Activated CD4-positive, CD25-positive, alpha-beta regulatory T cell (primary cell): ENCODE measurements at places on chromosomes 11 and 22.

DNA sequence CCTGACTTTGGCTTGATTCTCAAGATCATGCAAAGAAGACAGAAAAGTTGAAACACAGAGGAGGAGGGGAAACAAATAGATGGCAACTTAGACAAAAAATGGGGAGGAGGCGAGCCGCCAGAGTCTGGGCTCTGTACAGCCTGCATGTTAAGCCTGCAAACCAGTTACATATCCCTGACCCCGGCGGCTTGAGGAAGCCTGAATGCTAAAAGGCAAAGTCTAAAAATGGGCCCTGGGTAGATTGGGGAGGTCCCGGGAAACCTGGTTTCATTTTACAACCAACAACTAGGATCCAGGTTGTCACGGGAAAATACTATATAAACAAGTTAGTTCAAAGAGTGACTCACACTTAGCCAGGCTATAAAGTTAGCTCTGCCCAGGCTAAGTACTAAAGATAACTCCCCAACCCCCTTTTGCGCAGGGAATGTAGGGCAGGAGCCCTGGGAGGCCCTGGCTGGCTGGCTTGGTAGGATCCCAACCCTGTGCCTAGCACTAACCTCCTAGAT, 18.8 kb upstream of the ZBTB16 start:
- DNase-seq: no peak

GRCh38 chr11:44446996-44447771, 118.3 kb upstream of the CD82 start:
- no peak for DNase-seq

GRCh38 chr22:24117942-24118341, 63.3 kb upstream of the SUSD2 start:
- DNase-seq: no peak

GRCh38 chr11:12771875-12772274, 97.7 kb downstream of the TEAD1 start:
- no peak for DNase-seq

- DNase-seq: no peak
Observed at GRCh38 chr11:132595711-132596134, 936.6 kb downstream of the OPCML start.

DNA sequence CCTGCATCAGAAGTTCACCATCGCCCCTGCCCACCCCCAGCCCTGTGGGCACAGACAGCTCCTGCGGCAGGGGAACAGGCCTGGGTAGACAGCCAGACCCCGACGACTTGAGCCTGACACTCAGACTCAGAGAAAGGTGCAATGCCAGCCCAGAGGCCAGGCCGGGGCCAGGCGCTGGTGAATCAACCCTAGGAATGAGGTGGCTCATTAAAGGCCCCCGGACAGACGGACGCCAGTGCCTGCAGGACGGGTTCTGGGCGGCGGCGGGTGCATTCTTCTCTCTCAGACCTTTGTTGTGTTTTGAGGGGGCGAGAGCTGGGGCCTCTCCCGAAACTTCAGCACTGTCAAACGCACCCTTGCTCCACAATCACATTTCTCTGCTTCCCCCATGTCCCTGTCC, 5.6 kb downstream of the OVOL1 start:
- no peak for DNase-seq

DNA sequence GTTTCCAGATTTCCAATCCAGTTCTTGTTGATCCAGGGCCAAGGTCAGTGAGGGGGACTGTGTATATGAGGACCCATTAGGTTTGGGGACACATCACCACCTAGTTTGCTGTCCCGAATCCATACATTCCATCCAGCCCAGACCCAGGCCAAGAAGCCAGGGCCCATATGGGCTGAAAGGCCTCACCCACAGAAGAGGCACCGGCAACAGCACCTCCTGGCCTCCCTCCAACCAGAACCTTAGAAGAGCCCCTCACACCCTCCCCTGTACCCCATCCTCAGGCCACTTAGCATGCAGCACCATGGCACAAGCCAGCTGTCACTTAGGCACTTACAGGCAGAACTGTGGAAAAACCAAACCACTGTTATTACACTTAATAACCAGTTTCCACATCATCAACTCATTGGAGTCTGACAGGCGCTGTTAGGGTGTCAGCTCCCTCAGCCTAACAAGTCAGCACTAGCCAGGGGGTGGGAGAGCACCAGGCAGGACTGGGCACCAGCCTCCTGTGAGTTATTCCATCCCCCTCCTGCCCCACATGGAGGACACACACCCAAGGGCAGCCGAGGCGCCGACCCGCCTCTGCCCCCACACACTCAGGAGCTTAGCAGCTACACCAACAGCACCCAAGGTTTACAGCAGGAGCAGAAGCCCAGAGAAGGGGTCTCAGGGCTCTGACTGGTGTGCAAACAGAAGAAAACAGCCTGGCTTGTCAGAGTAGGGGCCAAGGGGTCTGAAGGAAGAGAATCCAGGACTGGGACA, 132.0 kb downstream of the BUD13 start:
- no peak for DNase-seq

DNA sequence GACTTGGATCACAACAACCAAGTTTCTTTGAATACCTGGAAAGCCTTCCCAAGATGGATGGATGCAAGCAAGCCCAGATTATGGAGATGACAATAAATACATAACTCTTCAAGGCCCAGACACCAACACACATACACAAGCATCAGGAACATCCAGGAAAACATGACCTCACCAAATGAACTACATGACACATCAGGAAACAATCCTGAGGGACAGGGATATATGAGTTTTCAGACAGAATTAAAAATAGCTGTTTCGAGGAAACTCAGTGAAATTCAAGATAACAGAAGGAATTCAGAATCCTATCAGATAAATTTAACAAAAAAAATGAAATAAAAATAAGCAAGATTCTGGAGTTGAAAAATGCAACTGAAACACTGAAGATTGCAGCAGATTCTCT, 659.4 kb downstream of the METTL15 start:
- DNase-seq: no peak

DNA sequence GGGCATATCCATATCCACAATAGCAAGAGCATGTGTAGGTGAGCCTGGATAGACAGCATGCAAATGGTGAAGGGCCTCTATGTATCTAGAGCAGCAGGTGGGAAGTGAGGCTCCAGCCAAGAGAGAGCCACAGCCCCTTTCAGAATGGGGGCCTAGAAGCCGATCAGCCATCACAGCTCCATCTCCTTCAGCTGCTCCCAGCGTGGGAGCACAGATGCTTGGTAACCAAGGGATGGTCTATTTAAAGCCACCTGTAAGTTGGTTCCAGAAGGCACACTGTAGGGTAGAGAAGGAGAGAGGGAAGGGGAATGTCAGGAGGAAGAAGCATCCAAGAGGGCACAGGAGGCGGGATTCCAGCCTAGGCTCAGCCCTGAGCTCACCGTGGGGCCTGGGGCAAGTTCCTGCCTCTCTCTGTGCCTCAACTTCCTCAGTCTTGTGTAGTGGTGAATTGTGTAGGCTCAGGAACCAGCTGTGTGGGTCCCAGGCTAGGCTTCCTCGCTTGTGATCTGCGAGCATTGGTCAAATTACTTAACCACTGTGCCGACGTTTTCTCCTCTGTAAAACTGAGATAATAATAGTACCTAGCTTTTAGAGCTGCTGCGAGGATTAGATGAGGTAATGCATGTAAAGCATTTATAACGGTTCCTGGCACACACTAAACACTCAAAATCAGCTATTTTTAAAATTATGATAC, 122.9 kb upstream of the NAV2 start:
- no peak for DNase-seq

- DNase-seq: no peak
Observed at GRCh38 chr22:17780741-17781318, 6.6 kb upstream of the BID start.

DNA sequence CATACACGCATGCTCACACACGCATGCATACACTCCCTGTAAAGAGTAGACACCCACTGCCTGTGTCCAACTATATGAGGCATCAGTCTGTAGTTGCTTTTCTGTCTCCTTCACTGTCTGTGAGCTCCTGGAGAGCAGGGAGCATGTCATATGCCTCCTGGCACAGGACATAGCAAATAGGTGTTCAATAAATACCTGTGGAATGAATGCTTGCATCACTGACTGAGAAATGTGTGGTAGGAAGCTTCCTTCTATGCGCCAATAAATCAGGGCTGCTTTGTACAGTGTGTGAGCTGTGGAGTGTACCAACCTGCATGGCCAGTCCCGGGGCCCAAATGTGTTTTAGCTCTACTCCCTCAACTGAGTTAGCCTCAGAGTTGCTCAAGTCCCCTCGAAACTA, 37.2 kb upstream of the NAV2 start:
- DNase-seq: no peak

DNA sequence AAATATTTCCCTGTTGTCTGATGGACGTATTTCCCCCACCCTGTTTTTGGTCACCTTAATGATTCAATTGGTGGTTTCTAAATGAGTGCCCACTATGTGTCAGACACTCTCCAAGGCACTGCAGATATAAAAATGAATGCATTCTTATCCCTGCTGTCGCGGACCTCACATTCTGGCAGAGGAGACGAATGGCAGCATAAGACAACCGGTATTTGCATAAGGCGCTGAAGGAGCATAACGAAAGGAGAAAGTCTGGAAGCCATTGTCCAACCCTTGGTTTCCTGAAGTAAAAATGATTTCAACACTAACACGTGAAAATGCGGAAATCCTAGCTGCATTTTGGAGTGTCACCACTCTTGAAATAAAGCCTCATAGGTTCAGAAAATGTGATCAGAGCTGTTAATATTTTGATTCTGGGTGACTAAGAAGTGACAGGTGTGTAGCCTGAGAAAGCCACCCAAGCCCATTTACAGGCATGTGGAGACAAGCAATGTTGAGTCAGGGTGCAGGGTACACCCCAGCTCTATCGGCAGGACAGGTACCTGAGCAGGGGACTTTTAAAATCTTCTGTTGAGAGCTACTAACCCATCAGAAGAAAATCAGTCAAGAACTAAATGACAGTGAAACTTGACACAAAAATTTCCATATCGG, 10.1 kb upstream of the GAB2 start:
- DNase-seq: no peak

- DNase-seq: no peak
Observed at GRCh38 chr11:27618281-27618915, 81.9 kb downstream of the BDNF start.

GRCh38 chr22:49255741-49256318, 571.8 kb downstream of the BRD1 start:
- no peak for DNase-seq

GRCh38 chr22:17976121-17976520, 48.2 kb downstream of the MICAL3 start:
- DNase-seq: no peak

- no peak for DNase-seq
Observed at GRCh38 chr11:120432056-120433018, 79.2 kb upstream of the GRIK4 start.

- DNase-seq: no peak
Observed at GRCh38 chr11:3825473-3826154, 15.1 kb downstream of the RHOG start.

DNA sequence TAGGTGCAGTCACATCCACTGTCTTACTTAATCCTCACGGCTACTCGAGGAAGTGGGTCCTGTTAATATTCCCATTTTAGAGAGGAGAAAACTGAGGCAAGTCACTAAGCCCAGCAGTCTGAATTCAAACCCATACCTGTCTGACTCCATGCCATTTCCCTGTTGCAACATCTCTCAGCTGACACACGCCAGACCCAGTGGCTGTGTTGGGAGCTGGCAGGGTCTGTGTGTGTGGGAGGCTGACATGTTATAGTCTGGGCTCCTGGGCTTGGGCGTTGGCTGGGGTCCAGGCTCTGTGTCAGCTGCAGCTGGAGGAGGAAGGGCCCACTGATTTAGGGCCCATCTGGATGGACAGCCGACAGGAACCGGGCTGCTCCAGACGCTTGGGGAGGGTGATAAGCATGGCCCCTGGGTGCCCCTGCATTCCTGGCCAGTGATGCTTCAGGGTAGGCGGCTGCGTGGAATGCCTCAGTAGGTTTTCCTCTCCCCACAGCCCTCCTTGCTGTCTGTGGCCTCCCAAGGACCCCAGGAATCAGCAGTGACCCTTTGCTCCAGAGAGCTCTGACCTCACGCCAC, 562.5 kb downstream of the MN1 start:
- no peak for DNase-seq

DNA sequence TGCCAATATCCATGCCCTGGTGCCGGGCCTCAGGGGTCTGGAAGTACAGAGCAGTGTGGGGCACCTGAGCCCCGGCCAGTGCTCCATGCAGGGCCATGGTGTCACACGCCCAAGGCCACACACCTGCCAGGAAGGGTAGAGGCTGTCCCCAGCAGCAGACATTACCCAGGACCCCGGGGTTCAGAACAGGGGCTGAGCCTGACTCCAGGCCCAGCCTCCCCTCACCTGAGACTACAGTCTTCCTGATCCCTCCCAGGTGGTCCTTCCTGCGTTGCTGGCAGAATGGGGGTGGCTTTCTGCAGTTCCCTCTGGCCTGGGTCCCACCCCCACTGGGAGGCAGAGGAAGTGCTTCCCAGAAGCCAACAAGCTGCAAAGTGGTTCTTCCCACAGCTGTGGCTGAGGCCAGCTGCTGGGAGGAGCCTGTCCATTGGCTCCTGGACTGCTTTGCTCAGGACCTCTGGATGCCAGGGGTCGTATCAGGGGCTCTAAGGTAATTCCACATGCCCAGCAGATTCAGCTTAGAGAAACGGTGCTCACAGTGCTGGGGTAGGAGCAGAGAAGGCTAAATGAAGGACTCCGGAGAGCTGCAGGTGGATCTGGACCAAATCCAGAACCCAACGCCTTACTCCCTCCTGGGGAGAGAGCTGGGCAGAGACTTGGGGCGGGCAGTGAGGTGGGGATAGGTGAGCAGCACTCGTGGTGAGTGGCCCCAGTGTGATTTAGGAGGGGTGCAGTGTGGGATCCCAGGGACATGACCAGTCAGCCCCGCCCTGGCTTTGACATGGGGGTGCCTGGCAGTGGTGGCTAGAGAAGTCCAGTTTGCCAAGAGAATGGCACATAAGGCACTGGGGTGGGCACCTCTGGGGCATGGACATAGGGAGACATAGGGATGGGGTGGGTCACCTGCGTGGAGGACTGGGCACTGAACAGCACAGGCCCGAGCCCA, 12.6 kb downstream of the TCIRG1 start:
- DNase-seq: no peak

DNA sequence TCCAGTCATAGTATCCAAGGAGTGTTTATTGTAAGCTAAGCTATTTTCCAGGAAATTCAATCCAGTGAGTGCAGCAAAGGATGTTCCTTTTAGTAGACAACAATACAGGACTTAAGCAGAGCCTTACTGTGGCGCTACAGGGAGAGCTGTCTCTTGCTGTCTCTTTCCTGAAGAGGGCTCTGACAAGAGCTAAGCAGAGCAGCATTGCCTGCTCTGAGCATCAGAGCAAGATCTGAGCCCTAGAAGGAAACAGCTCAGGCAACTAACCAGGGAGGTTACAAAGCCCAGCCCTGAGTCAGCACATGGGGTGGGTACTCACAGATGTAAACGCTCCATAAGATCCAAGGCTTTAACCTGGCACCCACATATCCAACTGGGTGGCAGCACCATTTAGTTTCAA, 8.0 kb downstream of the LAYN start:
- no peak for DNase-seq

- no peak for DNase-seq
Observed at GRCh38 chr11:114928260-114928870, 250.0 kb downstream of the NXPE2 start.

- DNase-seq: no peak
Observed at GRCh38 chr11:117678658-117679406, 118.2 kb downstream of the DSCAML1 start.

- DNase-seq: no peak
Observed at GRCh38 chr22:28833276-28833923, 33.0 kb upstream of the XBP1 start.

- DNase-seq: no peak
Observed at GRCh38 chr22:41383085-41383484, 1.3 kb downstream of the TEF start.
